ENCODE measurements at places on chromosomes 12 and 14.

- DNase-seq: no peak
Observed at GRCh38 chr12:47286676-47287075, 206.9 kb upstream of the AMIGO2 start.

DNA sequence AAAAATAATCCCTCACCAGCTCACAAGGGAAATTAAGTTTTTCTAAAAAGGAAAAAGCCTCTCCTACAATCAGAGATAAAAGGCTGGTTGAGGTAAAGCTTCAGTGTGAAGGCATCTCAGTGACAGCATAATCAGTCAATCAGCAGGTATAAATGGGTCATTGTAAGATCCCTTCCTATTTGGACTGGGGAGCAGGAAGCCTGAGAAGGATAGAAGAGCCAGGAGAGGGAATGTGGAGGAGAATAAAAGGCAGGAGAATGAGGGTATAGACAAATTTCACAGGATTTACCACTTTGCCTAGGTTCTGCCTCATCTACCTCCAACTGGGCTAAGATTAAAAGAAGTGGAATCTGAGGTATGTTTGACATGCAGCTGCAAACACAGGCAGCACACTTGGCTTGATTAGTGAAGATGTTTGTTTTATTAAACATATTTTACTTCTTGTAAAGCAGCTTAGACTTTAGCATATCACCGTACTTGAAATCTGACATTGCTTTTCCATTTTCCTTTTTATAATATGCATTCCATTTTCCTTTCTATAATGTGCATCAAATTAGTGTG lies 479.1 kb upstream of the USP15 start:
- no peak for DNase-seq

GRCh38 chr14:96634896-96635295 lies 132.7 kb downstream of the PAPOLA start:
- no peak for DNase-seq

GRCh38 chr12:114165921-114166320 lies 199.8 kb upstream of the RBM19 start:
- DNase-seq: no peak

DNA sequence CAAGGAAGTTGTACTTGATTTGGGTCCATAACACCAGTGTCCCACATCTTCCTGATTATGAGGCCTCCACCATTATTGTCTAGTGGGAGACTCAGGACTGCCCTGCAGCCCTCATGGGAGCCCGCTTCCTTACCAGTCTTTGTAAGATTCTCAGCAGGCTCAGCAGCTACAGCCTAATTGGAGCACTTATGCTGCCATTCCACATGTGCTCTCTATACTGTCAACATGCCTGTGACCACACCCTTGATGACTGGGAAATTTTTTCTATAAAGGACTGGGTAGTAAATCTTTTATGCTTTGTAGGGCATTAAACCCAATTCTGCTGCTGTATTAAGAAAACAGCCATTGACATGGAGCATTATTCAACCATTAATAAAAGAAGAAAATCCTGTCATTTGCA lies 145.5 kb upstream of the IGF1 start:
- DNase-seq: no peak

Measured in activated naive CD4-positive, alpha-beta T cell (primary cell).